ENCODE measurements at places on chromosomes 16 and 17.

DNA sequence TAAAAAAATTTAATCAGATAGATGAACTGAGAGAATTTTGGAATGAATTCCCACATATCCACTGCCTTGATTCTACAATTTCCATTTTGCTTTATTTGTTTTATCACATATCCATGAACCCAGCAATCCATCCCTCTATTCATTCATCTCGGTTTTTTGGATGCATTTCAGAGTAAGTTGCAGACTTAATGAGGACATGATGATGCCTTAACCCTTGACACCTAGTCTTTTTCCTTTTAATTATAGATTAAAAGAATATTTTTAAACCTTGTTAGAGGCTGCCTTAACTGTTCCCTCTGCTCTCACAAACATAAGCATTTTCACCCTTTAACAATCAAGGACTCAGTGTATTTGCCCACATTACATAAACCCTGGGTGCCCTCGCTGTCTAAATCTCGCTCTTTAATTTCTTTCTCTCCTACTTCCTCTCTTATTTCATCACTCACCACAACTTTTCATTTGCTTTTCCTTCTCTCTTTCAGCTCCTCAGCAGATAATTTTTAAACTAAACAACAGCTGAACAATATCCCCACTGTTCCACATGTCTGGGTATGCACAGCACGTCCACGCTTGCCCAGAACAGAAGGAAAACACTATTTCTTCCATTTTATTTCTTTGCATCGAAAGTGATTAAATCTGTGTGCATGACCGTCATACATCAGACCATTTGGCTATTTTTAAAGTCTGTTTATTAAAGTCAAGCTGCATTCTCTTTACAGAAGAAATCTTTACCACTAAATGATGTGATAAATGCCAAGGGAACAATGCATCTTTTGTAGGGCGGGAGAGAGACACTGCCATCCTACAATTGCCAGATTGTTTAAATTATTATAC is 39.9 kb downstream of the IQCK start:
- DNase-seq, result peak; percentile 39

- no peak for DNase-seq
Measured at GRCh38 chr16:15846510-15846909, 10.3 kb downstream of the MYH11 start.

GRCh38 chr17:27977751-27978688 is 64.5 kb upstream of the NLK start:
- DNase-seq, result no peak

- no peak for DNase-seq
Measured at GRCh38 chr17:48711128-48711527, 11.2 kb downstream of the PRAC1 start.

DNA sequence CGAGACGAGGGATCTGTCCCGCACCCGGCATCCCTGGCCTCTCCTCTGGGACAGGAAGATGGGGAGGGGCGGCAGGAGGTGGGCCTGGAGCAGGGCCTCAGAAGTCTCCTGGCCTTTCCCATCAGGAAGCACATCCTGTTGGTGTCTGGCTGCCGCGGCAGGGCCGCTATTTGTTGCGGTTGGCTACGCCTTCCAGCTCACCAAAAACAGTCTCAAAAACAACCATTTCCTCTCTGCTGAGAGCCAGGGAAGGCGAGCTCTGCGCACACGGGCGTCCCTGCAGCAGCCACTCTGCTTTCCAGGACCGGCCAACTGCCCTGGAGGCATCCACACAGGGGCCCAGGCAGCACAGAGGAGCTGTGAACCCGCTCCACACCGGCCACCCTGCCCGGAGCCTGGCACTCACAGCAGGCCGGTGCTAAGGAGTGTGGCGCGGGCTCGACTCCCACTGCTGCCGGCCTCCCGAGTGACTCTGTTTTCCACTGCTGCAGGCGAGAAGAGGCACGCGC is at the start of gene TMEM204:
Gene TMEM204, plus strand, starts transcription at position 224 of the 509 bp plus-strand sequence. CDS start 610 bp downstream, outside the sequence.
- DNase-seq, result no peak

DNA sequence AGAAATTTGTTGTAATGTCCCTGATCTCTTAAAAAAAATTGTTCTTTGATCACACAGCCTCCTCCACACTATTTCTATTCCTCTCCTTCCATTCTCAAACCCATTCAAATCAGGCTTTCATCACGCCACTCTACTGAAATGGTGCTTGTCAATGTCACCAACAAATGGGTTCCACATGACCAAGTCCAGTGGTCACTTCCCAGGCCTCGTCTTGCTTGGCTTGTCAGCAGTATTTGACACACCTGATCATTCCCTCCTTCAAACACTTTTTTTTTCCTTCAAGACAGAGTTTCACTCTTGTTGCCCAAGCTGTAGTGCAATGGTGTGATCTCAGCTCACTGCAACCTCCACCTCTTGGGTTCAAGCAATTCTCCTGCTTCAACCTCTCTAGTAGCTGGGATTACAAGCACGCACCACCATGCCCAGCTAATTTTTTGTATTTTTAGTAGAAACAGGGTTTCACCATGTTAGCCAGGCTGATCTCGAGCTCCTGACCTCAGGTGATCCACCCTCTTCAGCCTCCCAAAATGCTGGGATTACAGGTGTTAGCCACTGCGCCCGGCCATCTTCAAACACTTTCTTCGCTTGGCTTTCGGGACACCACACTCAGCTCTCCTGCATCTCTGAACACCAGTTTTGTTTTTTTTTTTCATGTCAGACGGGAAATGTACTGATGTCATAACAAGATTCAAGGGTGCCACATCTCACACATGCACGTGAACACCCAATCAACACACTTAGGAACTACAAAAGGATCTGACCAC is 18.3 kb downstream of the NQO1 start:
- DNase-seq, result no peak

GRCh38 chr16:15464401-15465186 is 30.2 kb downstream of the BMERB1 start:
- DNase-seq, result no peak

- DNase-seq, result no peak
Measured at GRCh38 chr16:48318630-48319029, 66.6 kb downstream of the SIAH1 start.

DNA sequence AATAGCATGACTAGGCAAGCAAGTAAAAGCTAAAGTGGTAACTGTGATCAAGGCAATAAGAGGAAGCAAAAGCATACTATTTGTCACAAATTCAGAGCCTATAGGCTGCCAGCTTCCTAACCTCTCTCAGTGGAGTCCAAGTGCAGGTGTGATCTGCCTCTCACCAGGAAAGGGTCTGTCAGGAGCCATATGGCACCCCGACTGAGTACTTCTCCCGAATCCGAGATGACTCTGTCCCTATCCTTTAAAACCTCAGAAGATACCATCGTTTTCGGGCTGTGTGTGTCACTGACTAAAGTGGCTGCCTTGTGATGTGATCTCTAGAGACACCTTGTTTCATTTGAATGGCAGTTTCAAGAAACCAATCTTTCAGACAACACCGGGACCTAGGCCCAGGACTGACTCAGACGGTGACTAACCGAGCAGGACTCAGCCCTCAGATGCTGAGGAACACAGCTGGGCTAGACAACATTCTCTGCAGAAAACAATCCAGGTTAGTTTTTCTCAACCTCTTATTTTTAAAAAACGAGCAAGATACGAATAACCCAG is 63.6 kb downstream of the SMG6 start:
- no peak for DNase-seq

GRCh38 chr17:2369551-2370210 is 31.2 kb downstream of the MNT start:
- DNase-seq, result no peak

- no peak for DNase-seq
Measured at GRCh38 chr17:51479303-51479702, 219.0 kb downstream of the UTP18 start.
